Esophagus mucosa (tissue), 1 donor: ENCODE measurements at places on chromosomes 2 and 18. TPM values are rescaled to one million over a fixed set of nuclear protein-coding genes. Genes with fewer than 3 reads are reported as not detected.

Gene UBE2F
- total RNA-seq = 58.2 TPM

Gene GATA6
- total RNA-seq = 0.32 TPM

Gene LINC00305
- not detected for total RNA-seq

Gene FBXO36
- total RNA-seq = 1.8 TPM

Gene KRTCAP3
- total RNA-seq = 26.0 TPM

Gene THADA
- total RNA-seq = 20.8 TPM

Gene ST8SIA3
- total RNA-seq = not detected

Gene PRKAG3
- total RNA-seq = not detected

GRCh38 chr2:55715626-55716025, 22.0 kb upstream of the PNPT1 start:
- ATAC-seq = no peak

DNA sequence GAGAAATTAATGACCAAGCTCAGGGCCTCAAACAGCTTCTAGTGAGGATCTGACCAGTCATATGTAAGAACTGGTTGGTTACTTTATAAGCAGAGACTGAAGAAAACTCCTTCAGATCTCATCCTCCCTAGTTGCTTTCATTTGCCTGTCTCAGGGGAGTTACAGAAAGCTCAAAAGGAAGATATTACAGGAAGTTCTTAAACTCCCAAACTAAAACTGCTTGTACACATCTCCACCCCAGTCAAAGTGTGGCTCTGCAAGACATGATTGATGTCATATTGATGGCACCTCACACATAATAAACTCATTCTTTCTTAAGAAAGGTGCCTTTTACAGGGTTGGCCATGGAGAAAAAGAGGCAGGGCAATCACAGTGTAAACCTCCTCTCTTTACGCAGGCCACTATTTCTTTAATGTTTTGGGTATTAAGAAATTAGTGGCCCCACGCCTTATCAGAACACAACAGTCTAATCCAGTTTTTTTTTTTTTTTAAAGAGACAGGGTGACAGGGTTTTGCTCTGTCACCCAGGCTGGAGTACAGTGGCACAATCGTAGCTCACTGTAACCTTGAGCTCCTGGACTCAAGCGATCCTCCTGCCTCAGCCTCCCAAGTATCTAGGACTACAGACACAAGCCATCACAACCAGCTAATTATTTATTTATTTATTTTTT, 62.6 kb upstream of the STK17B start:
- ATAC-seq = peak; percentile 31

- no peak for ATAC-seq
Measured at GRCh38 chr2:103361712-103362111, 599.9 kb downstream of the TMEM182 start.

DNA sequence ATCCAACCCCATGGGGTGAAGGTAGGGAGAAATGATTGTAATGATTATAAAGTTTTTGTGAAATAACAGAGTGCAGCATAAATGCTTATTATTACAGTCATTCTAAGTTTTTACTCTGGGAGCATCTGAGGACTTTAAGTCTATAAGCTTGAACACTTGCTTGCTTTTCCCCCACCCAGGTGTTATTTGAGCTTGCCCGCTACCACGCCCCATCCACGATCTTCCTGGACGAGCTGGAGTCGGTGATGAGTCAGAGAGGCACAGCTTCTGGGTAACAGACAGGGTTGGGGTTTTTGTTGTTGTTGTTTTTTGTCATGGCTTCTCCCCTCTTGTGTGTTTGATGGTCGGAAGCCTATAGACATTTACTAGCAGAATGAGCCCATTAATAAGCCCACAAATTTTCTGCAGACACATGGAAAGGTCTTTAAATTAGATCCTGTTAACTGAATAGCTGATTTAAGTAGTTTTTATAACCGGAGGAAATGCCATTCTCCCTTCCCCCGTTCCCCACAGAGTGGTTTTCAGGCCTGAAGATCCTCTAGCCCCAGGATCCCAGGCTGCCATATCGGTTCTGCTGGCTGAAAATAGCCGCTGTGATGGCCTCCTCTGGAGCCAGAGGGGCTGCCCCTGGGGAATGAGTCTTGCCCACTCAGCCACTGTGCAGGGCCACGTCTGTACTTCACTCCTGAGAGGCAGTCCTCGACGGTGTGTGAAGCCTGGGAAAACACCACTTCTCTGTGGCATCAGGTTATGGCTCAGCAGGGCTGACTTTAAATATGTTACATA, 39.9 kb upstream of the ELOA2 start:
- ATAC-seq = peak; percentile 60

DNA sequence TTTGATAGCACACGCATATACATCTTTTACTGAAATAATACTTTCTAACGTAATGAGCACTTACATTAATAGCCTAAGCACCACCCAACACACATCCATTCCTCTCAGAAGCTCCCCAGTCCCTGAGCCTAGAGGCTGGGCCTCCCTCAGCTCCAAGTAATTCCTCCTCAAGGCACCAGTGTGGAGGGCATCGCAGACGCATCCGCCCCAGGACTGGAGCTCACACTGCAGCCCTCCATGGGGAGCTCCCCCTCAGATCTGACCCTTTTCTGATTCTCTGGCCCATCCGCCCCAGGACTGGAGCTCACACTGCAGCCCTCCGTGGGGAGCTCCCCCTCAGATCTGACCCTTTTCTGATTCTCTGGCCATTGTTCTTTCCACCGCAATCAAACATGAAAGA, 60.4 kb upstream of the SNTG2 start:
- no peak for ATAC-seq

DNA sequence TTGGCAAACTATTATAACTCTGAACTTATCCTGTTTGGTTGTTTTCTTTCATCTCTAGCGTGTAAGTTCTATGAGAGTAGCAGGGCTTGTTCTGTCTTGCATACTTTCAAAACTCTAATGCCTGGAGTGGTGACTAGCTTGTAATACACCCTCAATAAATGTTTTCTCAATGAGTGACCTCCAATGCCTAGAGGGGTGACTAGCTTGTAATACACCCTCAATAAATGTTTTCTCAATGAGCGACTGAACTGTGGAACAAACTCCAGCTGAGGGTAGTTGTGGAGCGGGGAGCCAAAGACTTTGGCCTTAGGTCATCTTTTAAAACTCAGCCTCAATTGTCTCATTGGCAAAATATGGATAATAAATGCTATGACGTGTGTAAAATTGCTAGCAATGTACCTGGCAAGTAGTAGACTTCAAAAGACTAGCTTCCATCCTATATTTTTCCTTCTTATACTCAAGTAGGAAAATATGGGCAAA, 1.8 kb downstream of the GPD2 start:
- peak; percentile 73 for ATAC-seq

DNA sequence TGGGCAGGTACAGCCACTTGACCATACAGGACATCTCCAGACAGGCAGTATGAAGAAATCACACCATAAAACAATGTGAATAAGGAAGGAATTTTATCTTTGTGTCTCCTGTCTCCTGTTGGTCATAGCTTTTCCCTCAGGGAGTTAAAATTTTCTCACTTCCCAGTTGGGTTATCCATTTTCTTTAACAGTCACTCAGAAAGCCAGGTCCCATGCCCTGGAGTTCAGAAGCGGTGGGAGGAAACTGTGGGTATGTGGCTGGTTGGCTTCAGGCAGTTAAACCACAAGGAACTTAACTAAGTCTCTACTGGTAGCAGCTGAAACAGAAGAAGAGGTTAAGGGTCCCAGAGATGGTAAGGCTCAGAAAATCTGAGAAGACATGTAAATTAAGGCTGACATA, 6.5 kb upstream of the SMAD2 start:
- no peak for ATAC-seq

DNA sequence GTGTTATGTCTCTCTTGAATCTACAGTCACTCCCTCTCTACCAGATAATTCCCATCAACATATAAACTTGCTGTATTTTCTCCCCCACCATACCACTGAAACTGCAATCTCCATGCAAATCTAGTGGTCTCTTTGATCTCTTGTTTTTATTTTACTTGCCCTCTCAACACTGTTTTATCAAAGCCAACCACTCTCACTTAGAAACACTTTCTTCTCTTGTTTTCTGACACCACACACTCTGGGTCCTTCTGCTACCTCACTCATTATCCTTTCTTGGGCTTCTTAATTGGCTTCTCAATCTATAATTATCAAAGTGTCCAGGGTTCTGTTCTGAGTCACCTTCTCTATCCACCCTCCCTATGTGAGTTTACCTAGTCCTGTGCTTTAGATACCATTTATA, 2.0 kb upstream of the MCFD2 start:
- no peak for ATAC-seq

DNA sequence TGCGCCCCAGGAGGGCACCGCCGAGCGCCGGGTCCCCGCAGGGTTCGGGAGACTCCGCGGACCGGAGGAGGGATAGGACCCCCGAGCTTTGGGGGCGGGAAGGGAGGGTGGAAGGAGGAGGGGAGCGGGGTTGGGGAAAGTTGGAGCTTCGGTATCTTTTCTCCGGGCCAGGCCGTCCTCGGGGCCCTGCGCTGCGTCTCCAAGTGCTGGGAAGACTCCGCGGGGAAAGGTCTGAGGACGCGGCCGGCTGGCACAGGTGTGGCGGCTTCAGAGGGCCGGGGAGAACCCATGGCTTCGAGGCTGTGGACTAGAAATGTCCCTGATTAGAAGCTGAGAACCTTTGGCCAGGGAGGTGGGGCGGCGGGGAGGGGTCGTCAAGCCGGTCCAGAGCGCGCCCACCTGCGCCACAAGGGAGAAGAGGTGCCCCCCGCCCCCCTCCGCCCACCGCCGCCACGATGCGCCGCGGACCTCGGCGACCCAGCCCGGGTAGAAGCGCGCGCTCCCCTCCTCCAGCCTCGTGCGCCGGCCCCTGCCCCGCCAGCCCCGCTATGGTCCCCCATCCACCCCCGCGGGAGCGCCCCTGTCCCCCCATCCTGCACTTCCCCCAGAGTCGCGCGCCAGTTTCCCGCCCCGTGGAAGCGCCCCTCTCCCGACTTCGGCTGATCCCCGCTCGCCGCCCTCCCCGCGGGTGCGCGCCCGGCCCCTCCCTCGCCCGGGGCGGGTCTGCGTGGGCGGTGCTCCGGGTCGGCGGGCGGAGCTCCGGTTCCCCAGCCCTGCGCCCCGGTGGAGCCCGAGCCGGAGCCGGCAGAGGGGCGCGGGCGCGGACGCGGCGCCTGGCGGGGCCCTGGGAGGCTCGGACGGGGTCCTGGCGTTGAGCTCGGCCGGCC, at the start of gene SNTG2:
Gene SNTG2, plus strand, starts transcription at position 770 of the 887 bp plus-strand sequence. CDS start 148 bp downstream, outside the sequence.
- peak; percentile 65 for ATAC-seq

- ATAC-seq = peak; percentile 89
Measured at GRCh38 chr2:224847961-224848850, 132.0 kb upstream of the CCDC195 start.

GRCh38 chr2:11292464-11293255, 51.8 kb downstream of the ROCK2 start:
- ATAC-seq = peak; percentile 18

DNA sequence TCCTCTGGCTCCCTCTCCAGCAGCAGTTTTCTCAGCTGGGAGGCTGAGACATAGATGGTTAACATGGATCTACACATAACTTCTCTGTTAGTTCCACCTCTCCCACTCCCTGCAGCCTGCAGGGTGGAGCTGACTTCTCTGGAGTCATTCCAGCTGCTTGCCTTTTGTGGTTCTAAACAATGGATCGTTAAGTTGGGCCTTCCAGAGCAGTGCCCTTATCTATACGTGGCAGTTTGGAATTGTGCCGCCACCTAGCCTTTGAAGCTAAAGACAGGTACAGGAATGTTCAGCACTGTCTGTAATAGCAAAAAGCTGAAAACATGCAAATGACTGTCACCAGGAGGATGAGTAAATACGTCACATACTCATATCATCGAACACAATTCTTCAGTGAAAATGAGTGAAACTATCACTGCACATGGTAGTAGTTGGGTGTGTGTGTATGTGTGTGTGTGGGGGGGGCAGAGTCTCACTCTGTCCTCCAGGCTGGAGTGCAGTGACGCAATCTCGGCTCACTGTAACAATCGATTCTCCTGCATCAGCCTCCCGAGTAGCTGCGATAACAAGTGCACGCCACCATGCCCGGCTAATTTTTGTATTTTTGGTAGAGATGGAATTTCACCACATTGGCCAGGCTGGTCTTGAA, 50.3 kb downstream of the SH2D6 start:
- peak; percentile 68 for ATAC-seq

GRCh38 chr18:11051462-11051861, 97.9 kb downstream of the PIEZO2 start:
- ATAC-seq = no peak

DNA sequence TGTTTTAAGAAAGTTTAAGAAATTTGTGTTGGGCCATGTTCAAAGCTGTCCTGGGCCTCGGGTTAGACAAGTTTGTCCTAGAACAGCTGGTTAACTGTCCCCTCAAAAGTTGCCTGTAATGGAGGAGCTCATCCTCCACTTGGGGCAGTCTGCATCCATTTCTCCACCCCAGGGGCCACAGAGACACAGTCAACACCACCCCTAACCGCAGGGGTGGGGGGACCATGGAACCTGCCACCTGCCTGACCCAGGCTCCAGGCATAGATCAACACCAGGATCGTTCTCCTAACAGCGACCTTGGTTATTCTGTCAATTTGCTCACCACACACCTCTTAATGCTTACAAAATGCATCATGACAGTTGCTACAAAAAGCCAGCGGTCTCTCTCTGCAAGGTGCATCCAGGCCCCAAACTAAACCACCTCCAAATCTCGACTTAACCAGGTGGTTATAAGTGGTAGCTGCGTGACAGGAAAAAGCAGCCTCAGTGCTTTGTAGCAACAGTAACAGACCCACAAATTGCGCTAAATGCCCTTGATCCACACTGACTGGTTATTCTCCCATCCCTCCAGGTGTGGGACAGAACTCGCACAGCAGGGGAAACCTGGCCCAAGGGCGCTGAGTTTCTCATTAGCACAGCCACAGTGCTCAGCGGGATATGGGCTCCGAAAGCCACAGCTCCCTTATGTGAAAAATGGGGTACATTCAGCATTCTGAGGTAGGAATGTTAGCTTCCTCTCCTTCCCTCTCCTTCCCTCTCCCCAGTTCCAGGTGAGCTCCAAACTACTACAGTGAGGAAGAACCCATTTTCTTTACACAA, 48.0 kb downstream of the HDLBP start:
- no peak for ATAC-seq

DNA sequence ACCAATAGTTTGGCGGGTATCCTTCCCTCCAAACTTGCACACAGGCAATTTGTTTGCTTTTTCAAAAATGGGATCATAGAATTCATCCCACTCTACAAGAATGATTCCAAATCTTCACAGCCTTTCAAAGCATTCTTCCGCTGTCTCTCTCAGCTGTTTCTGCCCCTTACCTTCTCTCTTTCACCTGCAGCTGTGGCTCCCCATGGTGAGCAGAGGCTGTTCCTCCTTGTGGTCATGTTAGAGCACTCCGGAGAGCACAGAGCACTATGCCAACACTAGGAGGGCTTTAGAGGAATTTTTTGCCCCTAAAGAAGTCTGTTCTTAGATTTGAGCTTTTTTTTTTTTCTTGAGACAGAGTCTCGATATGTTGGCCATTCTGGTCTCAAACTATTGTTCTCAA, 30.4 kb downstream of the MTHFD2 start:
- no peak for ATAC-seq

GRCh38 chr2:105604938-105605337, 139.8 kb upstream of the NCK2 start:
- ATAC-seq = no peak

DNA sequence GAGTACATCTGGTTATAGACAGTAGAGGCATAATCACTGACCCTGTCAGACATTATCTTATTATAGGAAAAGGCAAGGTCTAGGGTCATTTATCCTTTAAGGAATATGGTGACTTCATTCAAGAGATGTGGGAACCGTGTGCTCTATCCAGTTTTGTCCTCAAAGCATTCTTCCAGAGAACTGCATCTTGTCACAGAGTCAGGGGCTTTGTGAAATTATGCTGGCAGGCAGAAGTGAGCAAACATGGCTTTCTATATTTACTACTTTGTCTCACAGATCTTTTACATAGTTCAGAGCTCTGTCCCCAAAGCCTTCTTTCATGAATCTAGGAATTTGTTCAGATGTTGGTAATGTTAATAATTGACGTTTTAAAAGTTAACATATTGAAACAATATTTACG, 177.4 kb downstream of the ASXL3 start:
- ATAC-seq = no peak
